Stimulated activated CD8-positive, alpha-beta memory T cell treated with anti-CD3 and anti-CD28 coated beads, Interleukin-15, amount 100 ng/mL, for 24 hours (primary cell): ENCODE measurements at places on chromosomes 12 and 14.

DNA sequence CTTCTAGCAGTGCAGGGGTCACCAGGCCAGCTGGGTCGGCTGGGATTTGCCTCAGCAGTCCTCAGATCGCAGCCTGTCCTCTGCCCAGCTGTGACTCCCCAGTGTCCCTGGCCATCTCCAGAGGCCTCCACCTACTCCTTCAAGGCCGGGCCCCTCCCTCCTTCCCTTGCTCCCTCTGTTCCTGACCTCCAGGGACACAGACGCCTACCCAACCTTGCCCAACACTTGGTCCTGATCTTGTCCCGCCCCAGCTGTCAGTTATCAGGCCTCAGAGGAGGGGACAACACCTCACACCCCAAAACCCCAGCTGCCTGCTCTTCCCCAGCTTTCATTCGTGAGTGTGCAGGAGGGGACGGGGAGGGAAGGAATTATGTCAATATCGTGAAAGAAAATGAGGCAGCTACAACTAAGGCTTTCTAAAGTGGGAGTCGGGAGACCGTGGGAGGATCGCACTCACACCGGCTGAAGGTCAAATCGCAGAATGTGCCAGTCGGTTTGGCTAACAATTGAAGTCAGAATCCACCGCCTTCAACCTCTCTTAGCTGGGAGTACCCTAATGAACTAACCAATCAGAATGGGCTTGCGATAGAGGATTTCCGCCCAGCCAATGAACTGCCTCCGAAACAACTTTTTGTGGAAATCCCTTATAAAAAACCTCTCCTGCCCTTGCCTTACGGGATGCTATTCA lies 9.4 kb upstream of the PLBD2 start:
- DNase-seq = no peak

DNA sequence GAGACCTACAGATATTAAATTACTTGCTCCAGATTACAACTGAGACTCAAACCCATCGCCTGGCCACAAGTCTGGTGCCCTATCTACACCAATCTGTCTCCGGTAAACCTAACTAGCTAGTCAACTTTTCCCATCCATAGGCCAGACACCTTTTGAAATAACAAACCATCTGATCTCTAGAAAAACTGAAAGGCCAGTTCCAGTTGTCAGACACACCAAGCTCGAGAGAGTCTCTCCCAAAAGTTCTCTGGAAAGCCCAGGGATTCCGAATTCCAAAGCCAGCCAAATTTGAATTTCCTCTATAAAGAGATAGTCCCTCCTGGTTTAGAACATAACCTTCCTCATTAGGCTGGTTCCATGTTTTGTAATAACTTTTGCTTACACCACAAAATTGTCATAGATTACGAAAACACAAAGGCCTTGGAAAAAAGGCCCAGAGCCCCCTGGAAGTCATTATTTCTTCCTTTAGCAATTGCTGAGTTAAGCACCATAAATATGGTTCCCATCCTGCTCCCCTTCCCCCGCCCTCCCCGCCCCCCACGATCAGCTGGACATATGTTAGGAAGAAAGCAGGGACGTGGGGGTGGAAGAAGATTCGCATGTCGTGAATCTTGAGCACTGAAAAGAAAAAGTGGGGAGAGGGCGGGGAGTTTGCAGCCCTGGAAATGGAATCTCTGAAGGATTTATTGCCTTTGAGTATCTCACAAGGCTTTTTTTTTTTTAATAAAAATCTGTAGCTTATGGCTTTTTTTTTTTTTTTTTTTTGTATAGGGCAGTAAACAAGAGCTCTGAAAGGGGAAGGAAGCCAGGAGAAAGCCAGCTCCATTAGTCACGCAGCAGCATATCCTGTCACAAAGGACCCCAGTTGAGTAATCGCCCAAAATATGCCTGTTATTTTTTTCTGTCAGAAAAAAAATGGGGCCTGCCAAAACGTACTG lies 110.4 kb downstream of the ZFP36L1 start:
- no peak for DNase-seq

DNA sequence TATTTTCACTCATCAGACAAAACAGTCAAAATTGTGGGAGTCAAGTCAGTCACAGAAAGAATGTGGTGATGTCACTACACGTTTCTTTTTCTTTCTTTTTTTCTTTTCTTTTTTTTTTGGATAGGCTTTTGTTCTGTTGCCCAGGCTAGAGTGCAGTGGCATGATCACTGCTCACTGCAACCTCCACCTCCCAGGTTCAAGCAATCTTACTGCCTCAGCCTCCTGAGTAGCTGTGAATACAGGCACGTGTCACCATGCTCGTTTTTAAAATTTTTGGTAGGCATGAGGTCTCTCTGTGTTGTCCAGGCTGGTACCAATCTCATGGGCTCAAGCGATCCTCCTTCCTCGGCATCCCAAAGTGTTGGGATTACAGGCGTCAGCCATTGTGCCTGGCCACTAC lies 2.3 kb downstream of the CLECL1 start:
- no peak for DNase-seq

DNA sequence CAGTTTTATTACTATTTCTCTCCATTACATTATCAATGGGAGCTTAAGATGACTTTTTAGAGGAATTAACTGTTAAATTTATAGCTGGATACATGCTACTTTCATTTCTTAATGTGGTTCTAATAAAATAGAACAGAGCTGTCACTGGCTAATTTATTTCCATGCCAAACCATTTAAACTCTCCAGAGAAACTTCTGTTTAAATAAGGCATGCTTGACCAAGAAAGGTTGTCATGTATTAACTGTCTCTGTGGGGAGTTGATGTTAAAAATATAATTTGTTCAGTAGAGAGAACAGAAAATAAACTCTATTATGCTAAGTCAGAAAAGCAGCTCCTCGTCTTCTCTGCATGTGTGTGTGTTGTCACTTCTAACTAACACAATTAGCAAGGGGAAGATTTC lies 447.4 kb downstream of the SLC16A7 start:
- DNase-seq = no peak

DNA sequence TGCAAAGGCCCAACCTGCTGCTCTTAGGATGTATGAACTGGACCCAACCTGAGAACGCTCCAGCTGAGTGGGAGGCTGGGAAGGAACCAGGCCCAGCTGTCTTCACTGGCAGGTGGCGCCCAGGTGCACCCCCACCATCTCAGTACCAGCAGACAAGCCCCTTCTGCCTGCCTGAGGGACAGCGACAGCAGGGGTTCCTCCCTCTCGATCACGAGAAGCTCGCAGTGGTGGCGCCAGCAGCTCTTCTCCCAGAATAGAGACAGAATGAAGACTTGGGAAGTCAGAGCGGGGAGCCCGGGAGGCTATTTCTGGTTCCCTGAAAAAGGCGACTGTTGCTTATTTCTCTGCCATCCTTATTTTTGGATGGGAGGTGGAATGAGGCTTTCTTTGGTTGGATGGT lies 46.5 kb downstream of the CHGA start:
- no peak for DNase-seq

DNA sequence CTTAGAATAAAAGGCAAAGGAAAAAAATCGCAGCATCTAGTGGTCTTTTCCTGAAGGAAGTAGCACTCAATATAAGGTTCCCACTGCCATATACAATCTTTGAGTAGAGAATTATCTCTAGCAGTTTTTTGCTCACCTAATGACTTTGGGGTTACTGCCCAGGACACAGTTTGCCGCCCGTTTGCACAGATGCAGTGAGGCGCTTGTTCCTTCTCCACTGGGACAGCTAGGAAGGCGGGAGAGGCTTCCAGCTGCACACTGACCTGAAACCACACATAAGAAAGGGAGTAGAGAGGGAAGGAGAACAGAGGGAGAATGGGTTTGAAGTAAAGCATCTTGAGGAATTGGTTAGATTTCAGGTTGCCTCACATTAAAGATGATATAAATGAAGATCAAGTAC lies 25.5 kb downstream of the A2M start:
- DNase-seq = no peak

DNA sequence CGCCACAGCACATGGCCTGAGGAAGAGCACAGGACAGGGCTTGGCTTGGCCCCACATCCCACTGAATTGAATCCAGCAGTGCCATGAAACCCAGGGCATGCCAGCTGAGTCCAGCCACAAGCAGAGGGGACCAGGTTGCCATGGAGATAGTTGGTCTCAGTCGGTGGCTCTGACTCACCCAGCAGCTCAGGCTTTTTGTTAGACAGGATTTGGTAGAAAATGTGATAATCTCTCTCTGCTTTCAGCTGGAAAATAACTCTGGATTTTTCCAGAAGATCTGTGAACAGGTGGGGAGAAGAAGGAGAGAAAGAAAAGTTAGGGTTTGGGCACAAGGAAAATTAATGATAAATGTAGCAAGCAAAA lies 4.8 kb downstream of the MYH7 start:
- no peak for DNase-seq

- DNase-seq = no peak
Measured at GRCh38 chr14:35827678-35828472, 1.7 kb downstream of the BRMS1L start.

DNA sequence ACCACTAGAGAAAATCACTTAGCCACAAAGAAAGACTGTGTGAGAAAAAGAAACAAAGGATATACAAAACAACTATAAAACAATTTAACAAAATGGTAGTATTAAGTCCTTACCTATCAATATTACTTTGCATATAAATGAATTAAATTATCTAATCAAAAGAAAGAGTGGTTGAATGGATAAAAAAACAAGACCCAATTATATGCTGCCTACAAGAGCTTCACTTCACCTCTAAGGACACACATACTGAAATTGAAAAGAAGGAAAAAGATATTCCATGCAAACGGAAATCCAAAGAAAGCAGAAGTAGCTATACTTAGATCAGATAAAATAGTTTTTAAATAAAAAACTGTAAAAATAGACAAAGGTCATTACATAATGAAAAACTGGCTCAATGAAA lies 134.9 kb upstream of the CCDC196 start:
- DNase-seq = no peak

DNA sequence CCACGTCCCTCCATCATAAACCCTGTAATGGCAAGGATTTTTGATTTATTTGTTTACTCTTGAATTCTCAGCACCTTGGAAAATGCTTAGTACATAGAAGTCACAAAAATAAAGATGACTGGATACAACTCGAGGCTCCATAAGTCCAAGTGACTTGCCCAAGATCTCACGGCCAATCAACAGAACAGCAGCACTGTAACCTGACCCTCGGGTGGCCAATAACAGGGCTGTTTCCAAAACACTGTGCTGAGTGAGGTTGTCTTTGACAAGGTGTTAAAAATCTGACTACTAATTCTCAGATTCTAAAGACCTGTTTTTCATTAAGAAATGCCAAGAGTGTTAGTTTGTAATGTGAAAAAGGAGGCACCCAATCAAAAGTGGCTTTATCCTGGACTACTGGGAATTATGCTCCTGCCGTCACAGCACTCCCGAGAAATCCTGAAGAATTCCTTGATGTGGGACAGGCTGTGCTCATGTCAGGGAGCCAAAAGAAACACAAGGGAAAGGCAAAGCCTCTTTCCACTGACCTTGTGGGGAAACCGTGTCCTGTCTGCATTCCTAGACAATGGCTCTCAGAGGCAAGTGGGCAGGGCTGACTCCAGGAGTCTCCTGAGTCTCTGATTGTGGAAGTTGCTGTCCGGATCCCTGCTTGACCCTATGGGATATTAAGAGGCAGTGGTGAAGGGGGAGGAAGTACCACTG lies 204.7 kb upstream of the PELI2 start:
- no peak for DNase-seq

GRCh38 chr14:90299408-90299807 lies 32.3 kb downstream of the NRDE2 start:
- no peak for DNase-seq

- no peak for DNase-seq
Measured at GRCh38 chr12:111143271-111143670, 222.9 kb upstream of the MYL2 start.

- no peak for DNase-seq
Measured at GRCh38 chr14:88380405-88380804, 5.1 kb upstream of the SPATA7 start.

- no peak for DNase-seq
Measured at GRCh38 chr12:34163443-34163842, 141.1 kb downstream of the ALG10 start.

DNA sequence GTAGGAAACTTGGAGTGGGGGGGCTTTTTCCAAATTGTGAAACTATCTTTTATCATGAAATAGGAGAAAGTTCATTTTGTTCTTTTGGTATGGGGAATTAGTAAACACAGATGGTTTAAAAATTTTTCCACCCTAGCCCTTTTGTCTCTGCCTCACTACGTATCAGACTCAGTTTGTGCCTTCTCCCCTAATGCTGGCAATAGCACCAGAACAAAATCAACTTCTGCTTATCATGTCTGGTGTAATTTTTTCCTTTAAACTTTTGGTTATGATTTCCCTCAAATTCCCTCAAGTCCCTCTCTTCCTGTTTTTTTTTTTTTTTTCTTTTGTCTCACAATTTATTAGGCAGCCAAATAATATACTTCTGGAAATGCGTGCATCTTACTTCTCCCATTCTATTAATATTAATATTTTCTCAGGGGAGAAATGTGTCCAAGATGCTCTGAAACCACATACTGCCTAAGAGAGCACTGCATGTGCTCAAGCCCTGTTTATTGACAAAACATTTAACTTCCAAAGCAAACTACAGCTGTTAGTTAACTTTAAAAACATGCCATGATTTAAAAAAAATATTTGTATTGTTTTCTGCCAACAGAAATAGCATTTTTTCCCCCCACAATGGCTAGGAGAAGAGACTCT lies 35.4 kb downstream of the TESPA1 start:
- no peak for DNase-seq

DNA sequence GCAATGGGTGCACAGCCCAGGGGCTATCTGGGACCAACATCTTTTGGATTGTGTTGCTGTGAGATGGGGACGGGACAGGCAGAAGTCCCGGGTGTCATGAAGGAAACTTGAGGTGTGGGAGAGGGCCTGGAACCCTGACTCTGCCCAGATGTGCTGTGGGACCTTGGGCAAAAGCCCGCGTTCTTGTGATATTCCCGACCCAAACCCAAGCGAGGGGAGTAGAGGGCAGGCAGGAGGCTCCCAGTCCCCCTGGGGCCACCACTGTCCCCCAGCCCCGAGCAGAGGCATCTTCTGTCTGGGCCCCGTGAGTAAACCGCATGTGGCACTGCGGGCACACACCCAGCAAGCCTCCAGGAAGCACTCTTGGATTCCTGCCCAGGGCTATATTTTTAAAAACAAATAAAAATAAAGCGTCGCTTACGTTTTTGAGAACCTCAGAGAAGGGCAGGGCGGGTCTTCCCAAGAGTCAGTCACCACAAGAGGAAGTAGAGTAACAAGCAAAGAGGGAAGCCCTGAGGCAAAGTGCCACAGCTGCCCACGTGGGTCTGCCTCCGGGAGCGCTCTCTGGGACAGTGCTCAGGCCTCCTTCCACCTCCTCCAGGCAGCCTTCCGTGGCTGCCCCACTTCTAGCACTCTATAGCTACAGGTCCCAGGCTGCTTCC lies 39.5 kb downstream of the BEGAIN start:
- DNase-seq = no peak
